AG04450 (cell line): ENCODE measurements at places on chromosomes 2 and 18.

- DNase-seq: no peak
Measured at GRCh38 chr2:105929516-105929915, 184.8 kb downstream of the NCK2 start.

DNA sequence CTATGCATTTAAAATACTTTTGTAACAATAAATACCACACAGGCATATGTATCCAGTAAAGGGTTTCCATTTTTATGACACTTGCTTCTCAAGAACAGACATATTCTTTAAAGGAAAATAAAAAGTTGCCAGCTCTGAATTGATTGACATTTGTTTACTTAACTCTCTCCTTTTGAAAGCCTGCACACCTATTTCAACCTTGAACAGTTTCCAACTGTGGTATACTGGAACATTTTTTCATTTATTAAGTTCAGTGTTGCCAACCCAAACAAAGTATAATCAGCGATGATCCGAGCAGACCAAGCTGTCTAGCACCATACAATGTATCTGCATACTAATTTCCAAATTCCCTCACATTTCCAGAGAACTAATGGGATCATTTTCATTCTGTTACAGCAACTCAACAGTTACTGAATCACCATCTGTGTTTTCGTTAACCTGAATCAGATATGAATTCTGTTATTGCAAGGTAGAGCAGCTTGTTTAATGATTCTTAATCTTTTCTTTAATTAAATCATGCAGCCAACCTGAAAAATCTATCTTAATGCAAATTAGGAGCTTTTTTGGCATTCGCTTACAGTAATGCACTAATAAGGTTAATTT, 725.5 kb upstream of the ZEB2 start:
- no peak for DNase-seq

DNA sequence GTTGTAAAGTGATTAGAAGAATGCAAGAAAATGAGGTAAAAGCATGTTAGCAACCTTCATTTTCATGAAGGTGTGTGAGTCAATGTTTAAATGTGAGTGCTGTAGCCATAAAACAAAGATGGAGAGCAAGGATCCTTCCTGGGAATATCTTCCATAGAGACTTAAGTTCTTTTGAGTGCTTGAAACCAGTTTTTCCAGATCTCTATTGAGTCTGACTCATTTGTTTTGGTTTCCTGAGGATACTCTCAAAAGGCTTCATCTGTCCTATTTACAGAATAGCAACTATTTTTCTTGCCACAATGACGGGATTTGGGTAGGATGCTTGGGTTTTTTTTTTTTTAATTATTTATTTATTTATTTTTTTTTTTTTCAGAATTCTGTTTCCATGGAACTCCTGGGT, 45.9 kb upstream of the ASB1 start:
- DNase-seq: peak; percentile 13

- no peak for DNase-seq
Measured at GRCh38 chr2:57080035-57080434, 896.2 kb downstream of the CCDC85A start.

- DNase-seq: peak; percentile 79
Measured at GRCh38 chr2:161990741-161991140, 83.3 kb downstream of the DPP4 start.
